Hematopoietic multipotent progenitor cell treated with erythropoietin and hydrocortisone succinate and interleukin-3 and kit ligand, for 8 days (in vitro differentiated cells): ENCODE measurements at places on chromosomes 3 and 15.

- DNase-seq = no peak
These were observed 77.2 kb downstream of the LDHAL6B start for GRCh38 chr15:59283717-59284391.

GRCh38 chr3:99648101-99648500, 9.7 kb downstream of the COL8A1 start:
- DNase-seq = peak; percentile 4

DNA sequence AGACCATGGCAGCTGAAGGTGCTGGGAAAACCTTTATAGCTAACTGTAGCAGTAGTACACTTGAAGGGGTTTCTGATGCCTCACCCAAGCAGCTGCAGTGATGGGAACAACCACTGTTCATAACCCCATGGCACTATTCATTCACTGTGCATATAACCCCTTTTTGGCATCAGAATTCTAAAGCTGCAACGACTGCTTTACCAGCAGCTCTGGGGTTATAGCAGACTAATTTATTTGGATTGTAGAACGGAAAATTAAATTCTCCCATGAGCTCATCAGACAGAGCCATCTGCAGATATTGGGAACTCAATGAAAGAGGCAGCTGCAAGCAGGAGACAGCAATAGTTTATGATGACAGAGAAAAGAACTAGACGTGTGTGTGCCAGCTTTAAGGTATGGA, 28.6 kb downstream of the TFDP2 start:
- DNase-seq = no peak

- DNase-seq = no peak
These were observed 127.9 kb downstream of the SLC9A9 start for GRCh38 chr3:143720381-143720780.

- no peak for DNase-seq
These were observed 73.1 kb upstream of the FEZF2 start for GRCh38 chr3:62446337-62446940.

GRCh38 chr3:152176241-152176640, 92.5 kb upstream of the MBNL1 start:
- DNase-seq = no peak

DNA sequence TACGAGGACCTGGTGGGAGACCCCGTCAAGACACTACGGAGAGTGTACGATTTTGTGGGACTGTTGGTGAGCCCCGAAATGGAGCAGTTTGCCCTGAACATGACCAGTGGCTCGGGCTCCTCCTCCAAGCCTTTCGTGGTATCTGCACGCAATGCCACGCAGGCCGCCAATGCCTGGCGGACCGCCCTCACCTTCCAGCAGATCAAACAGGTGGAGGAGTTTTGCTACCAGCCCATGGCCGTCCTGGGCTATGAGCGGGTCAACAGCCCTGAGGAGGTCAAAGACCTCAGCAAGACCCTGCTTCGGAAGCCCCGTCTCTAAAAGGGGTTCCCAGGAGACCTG, 2.5 kb downstream of the CHST2 start:
- no peak for DNase-seq

- no peak for DNase-seq
These were observed 2.2 kb downstream of the HPS3 start for GRCh38 chr3:149131589-149131988.

- DNase-seq = no peak
These were observed 162.4 kb upstream of the ROBO1 start for GRCh38 chr3:79930196-79930595.
